Stimulated activated CD4-positive, alpha-beta T cell treated with anti-CD3 and anti-CD28 coated beads, TNF-alpha, amount 100 ng/mL, for 1 hour (primary cell): ENCODE measurements at places on chromosomes 5 and 9.

DNA sequence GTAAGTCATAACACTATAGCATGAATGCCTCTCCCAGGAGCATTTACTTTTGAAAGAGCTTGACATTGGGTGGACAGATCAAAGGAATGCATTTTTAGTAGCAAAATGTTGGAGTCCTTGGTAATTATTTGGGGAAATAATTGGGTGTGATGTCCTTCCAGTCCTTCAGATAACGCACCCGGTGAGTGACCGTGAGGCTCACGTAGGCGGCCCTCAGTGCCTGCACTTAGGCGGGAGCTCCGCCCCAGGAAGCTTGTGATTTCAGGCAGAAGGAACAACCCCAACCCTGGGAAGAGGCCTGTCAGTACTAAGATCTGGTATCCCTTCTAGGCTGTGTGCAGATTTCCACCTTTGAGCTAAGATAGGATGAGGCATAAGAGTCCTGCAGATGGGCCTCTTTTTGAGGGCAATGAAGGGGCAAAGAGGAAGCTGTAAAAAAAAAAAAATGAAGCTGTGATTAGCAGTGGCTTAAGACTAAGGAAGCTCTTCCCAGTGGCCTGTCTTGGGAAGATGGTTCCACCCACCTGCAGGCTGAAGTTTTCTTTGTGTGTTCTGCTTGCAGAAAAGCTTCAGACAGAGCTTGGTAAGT lies 14.9 kb downstream of the BTNL9 start:
- no peak for DNase-seq

GRCh38 chr5:116573702-116574366 lies 789 bp downstream of the SEMA6A start:
- no peak for DNase-seq

DNA sequence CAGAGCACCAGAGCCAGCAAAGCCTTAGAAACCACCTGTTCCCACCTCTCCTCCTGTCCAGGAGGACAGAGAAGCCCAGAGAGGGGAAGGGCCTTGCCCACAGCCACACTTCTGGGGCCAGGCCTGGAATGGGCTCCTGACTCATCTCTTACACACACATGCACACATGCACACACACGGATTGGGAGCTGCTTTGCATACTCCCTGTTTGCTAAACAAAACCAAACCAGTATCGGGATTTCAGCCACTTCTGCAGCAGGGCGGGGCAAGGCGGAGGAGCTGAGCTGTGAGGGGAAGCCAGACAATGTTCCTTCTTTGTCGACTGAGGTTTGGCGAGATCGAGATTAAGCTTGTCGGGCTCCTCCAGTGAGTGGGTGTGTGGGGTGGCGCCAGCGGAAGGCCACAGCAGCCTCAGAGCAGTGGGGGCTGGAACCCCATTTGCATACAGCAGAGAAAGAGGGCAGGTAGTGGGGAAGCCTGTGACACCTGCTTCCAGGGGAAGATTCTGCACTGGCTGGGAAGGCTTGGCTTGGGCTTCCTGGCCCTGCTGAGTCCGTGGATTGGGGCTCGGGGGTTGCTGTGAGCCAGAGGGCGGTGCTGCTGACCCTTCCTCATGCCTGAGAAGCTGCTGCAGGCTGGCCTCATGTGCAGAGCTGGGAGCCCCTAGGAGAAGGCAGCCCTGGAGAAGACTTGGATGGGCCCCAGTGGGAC lies 16.1 kb downstream of the GFI1B start:
- DNase-seq, result no peak

GRCh38 chr5:62309107-62309506 lies 3.1 kb downstream of the KIF2A start:
- DNase-seq, result no peak

DNA sequence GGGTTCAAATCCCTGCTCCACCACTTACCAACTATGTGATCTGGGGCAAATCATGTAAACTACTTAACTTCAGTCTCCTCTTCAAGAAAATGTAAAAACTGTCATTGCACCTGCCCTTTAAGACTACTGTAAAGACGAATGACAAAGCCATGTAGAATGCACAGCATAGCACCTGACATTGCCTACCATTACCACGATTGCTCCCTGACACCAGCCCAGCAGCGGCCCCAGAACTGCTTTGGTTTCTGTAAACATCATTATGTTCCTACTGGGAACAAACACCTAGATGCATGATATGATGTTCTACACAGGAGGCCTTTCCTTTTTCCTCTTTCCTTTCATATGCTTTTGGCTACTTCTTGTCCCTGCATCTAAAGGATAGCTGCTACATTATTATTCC lies 23.1 kb upstream of the PLPP6 start:
- no peak for DNase-seq

DNA sequence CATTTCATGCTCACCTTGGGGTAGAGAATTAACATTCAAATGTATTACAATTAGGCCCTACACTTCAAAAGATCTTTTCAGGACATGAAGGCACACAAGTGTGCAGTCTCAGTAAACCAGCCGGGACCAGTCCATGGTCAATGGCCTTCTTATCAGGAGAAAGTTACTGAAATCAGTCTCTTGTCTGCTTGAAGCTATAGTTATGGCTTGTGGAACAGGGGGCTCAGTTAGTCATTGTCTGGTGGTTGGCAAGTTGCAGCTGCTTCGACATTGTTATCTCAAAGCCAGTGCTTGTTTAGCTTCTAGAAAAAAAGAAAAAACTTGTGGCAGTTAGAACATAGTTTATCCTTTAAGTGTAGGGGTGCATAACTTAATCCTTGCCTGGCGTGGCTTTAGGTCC lies 213.1 kb upstream of the ACO1 start:
- no peak for DNase-seq

DNA sequence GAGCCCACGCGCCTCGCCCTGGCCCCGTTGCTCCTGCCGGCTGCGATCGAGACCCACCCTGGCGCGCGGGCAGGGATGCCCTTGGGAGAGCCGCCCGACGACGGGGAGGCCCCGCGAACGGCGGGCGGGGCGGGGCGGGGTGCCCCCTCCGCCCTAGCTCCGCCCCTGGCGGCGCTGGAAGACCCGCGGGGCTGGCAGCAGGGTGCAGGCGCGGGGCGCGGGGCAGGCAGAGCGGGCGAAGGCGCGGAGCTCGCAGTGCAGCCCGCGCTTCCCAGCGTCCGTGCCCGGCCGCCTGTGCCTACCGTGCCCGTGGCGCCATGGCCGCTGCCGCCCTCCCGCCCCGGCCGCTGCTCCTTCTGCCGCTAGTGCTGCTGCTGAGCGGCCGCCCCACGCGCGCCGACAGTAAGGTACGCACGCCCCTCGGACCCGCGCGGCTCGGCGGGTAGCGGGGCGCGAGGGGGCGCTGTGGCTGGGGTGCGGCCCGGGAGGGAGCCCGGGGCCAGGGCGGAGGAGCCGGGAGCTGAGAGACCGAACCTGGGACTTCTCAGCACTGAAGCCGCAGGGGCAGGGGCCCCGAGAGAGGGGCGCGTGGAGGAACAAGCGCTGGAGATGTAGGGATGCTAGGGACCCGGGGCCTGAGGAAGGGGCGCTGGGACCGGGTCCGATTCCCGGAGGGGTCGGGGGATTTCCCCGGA lies at the start of gene OLFML2A:
OLFML2A (plus strand) TSS at position 180 of the 695 bp plus-strand sequence; CDS start at position 318, 138 bp downstream.
- DNase-seq, result no peak

- no peak for DNase-seq
Observed at GRCh38 chr5:62065050-62065449, 241.0 kb upstream of the KIF2A start.
